ENCODE measurements at places on chromosomes 6 and 20. TPM values are rescaled to one million over a fixed set of nuclear protein-coding genes. Genes with fewer than 3 reads are reported as not detected.

The TSPO2 gene
- total RNA-seq = not detected

The HSPA1A gene
- 21.5 TPM for total RNA-seq

The PPP1R16B gene
- total RNA-seq = 1.4 TPM

The CEP162 gene
- 4.0 TPM for total RNA-seq

The GGTLC1 gene
- total RNA-seq = not detected

The SPATA25 gene
- total RNA-seq = 0.55 TPM

The SPATA2 gene
- 5.2 TPM for total RNA-seq

The KCNQ5 gene
- total RNA-seq = 0.32 TPM

The HRH3 gene
- not detected for total RNA-seq

The RTN4IP1 gene
- 3.2 TPM for total RNA-seq

The ARHGAP40 gene
- not detected for total RNA-seq

The FAM209B gene
- total RNA-seq = not detected

The GABRR2 gene
- 0.19 TPM for total RNA-seq

The UTRN gene
- 116 TPM for total RNA-seq

- no peak for DNase-seq
These were observed 121.5 kb upstream of the MCHR2 start for GRCh38 chr6:100115407-100116101.

DNA sequence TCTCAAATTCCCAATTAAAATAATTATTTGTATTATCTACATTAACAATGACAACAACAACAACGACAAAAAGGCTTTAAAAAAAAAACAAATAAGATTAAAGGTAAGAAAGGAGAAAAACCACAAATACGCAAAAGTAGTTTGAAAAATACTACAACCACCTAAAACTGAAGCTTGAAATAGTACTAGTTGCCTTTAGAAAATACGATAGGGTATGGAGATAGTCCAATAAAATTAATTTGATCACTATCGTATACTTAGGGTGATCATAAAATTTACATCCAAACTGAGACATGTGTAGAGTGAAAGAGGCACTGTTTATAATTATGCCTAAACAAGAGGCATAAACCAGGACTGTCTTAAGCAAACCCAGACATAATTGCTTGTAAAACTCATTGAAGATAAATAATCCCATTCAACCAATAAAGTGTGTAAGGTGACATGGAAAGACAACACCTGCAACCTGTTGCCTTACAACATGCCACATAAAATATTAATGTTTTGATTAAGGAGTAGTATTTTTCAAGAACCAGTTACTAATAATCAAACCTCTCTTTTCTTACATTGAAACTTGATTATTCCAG is 22.7 kb downstream of the REPS1 start:
- no peak for DNase-seq

GRCh38 chr20:44651684-44652423 is at the start of gene ADA:
Gene ADA, minus strand, starts transcription at chr20:44651699. Its CDS starts 92 bp downstream, at chr20:44651607.
- DNase-seq = peak; percentile 89

- DNase-seq = no peak
These were observed 24.1 kb downstream of the CFAP61 start for GRCh38 chr20:20076297-20077065.

DNA sequence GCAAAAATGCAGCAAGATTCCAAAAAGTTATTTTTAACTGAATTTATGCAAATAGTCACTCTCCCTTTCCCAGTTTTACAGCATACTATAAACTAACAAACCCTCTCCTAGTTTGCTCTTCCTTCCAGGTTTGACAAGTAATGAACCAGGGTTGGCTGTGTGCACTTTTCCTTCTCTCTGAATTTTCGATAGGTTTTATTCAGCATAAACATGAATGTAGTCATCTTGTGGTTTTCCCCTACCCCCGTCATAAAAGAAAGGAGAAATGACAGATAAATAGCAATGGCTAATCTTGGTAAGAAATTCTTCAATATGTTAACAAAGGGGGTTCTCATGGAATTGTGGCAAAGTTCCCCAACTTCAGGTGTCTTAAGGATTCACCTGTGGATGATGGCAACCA is 26.3 kb downstream of the PRDM1 start:
- DNase-seq = no peak

GRCh38 chr20:14761903-14762302 is 424.5 kb upstream of the FLRT3 start:
- no peak for DNase-seq

DNA sequence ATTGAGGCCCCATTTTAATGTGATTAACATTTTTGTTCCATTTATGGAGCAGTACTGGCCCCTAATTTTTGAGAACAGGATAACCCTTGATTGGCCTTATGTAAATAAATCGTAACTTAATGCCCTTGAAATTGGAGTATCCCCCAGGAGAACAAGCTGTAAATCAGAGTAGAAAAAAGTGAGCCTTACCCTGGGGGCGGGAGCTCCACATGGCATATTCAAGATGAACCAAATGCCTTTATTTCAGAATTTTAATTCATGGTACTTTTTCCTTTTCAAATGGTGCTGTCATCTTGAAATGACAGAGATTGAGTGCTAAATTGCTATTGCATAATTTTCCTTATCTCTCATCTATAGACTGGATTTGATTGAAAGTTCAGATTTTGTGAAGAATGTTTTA is 809.5 kb upstream of the FLRT3 start:
- DNase-seq = no peak

- DNase-seq = no peak
These were observed 43.9 kb downstream of the PLCB4 start for GRCh38 chr20:9112541-9113515.

DNA sequence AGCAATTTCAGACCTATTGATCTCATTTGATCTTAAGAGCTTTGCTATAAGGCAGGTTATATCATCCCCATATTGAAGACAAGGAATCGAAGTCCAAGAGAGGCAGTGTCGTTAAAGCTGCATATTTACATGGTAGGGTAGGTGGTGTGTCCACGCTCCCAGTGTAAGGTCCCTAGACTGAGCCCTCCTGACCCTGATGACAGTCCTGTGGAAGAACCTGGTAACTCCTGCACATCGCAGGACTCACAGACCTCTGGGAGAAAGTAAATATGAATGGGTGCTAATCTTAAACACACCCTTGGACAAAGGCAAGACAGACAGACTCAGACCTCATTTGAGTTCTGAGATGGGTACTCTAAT is 602 bp upstream of the HLA-DPB1 start:
- no peak for DNase-seq

- no peak for DNase-seq
These were observed 35.1 kb upstream of the SALL4 start for GRCh38 chr20:51837436-51837835.

DNA sequence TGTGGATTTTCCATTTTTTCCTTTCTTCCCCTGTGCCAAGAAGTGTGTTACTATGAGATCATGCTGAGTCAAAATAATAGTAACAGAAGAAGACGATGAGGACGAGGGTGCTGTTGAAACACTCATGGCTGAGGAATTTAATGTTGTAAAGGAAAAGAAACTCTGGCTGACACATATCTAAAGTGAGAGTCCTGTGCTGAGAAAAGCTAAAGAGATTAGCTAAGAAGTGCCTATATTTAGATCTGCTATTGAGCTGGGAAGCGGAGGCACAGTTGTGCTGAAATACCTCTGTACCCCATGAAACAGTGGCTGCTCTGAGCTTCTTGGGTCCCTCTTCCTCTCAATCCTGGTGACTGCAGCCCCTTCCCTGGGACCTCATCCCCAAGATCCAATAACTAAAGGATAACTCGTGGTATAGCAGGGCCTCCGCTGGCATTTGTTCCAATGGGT is 1.1 kb upstream of the SYTL3 start:
- DNase-seq = no peak

- no peak for DNase-seq
These were observed 13.4 kb downstream of the FAM110A start for GRCh38 chr20:846894-847278.

DNA sequence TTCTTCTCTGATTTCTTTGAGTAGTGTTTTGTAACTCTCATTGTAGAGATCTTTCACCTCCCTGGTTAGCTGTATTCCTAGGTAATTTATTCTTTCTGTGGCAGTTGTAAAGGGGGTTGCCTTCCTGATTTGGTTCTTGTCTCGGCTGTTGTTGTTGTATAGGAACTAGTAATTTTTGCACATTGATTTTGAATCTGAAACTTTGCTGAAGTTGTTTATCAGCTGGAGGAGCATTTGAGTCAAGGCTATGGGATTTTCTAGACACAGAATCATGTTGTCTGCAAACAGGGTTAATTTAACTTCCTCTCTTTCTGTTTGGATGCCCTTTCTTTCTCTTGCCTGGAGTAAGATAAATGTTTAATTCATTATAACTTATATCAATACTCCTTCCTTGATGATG is 86.4 kb downstream of the OLIG3 start:
- DNase-seq = no peak

GRCh38 chr20:44601801-44602204 is 19.4 kb downstream of the PKIG start:
- no peak for DNase-seq

- DNase-seq = no peak
These were observed 15.7 kb downstream of the AURKA start for GRCh38 chr20:56376331-56376730.

GRCh38 chr6:1516742-1517520 is 92.8 kb upstream of the FOXC1 start:
- DNase-seq = no peak

DNA sequence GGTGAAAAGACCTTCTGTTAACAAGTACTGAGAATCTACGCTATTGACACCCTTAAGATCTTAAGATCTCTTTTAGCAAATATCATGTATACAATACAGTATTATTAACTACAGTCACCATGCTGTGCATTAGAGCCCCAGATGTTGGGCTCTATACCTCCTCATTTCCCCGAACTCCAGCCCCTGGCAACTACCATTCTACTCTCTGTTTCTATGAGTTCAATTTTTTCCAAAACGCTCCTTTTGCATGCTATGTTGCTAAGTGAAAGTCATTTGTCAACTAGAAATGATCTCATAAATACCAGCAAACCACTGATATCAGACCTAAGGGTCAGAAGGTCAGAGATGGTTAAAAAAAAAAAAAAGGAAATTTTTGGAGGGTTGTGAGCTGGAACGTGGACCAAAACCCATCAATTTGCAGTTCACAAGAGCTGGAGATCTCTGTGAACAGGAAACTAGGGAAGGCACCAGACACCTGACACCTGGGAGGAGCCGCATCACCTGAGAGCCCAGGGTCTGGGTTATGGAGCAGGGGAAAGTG is 122.0 kb upstream of the KCNK16 start:
- DNase-seq = no peak

DNA sequence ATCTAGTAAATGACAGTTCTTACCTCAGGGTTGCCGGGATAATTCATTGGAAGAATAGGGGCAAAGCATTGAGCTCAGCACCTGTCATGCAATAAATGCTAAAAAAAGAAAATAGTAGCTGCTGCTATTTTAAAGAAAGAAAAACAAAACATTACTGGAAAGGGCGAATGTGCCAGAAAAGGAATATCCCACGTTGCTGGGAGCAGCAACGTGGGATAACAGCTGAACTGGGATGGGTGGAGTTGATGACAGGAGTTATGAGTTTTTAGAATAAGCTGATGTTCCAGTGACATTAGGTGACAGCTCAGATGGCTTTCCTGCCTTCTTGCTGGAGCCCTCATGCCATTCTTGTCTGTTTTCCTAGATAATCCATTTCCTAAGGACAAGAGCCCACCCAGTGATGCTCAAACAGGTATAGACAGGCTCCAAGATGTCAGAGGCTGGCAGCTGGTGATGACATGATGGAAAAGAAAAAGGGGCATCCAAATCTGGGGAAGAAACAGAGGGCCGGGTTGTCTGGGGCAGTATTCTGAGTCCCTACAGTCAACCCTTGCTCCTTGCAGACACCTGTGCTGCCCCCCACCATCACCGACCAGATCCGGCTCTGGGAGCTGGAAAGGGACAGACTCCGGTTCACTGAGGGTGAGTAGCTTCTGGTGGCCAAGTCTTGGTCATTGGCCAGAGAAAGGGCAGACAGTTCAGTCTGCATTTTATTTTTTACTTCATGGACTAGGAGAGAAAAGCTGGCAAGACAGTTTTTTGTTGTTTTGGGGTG is 1.1 kb upstream of the VARS2 start:
- DNase-seq = no peak

DNA sequence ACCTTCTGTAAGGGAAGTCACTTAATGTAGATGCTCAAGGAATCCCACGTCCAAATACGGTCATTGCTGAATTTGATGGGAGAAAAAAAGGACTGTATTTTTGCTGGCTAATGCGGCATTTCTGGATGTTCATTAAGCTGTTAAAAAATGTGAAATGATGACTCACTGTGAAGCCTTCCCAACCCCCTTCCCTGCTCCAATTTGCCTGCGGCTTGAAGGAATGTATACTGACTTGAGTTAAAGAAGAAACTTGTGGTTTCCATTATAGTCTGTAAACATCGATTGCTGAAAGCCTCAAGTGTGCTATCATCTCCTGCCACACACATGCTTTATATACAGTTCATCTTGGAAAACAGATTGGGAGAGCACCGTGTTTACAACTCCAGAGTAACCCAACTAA is 249.1 kb upstream of the JAG1 start:
- no peak for DNase-seq

DNA sequence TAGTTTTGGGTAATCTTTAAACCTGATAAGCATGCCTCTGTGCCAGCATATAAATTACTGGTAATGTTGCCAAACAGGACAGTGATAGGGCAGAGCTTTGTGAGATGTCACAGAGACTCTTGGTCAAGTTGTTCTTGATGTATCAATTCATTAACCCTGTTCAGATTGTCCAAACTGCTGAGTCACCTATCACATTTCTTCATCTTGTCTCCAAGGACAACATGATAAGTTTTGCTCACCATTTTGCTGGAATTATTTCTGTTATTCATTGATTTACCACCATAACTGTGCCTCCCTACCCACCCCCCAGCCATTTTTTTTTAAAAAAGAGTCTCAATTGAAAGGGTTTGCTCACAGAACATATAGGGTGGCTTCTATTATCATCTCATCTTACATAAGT is 19.5 kb upstream of the GMNN start:
- DNase-seq = no peak

DNA sequence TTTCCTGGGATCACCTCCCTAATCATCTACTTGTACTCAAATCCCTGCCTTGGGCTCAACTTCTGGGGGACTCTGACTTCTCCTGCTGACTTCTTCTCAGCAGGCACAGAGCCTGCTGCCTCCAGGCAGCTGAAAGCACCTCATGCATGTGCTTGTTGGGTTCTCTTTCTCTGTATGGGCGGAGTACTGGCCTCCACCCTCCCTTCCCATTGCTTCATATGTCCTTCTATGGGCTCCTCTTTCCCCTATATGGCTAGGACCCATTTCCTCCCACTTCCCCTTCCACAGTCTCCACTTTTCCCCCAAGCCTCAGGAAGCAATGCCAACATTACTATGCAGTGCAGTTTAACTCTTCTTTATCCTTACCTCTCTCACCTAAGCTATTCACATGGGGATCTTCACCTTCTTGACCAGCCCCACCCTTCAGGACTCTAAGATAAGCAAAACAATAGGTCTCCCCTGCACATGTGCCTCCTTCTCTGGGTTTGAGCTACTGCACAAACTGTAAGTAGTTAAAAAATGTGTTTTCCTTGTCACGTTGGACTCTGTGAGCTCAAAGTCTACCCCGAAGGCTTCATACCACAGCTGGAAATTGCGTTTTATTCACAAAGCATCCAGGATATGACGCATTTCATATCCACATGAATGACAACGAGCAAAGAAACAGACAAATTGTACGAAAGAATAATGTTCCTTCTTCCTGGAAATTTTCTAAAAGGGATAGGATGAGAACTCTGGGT is 93.7 kb downstream of the CDS2 start:
- DNase-seq = no peak

GRCh38 chr20:2914160-2914559 is 40.9 kb downstream of the PTPRA start:
- DNase-seq = no peak

All from pancreas (tissue), 10 donors.